ENCODE measurements at places on chromosomes 13 and 19.
A peak's percentile ranks its signal among the peaks of the same experiment; 100 is the strongest.

- DNase-seq = no peak
These were observed 64.1 kb downstream of the MRPL57 start for GRCh38 chr13:21240586-21240985.

- no peak for DNase-seq
These were observed 74.7 kb upstream of the MCF2L start for GRCh38 chr13:112894423-112894672.

DNA sequence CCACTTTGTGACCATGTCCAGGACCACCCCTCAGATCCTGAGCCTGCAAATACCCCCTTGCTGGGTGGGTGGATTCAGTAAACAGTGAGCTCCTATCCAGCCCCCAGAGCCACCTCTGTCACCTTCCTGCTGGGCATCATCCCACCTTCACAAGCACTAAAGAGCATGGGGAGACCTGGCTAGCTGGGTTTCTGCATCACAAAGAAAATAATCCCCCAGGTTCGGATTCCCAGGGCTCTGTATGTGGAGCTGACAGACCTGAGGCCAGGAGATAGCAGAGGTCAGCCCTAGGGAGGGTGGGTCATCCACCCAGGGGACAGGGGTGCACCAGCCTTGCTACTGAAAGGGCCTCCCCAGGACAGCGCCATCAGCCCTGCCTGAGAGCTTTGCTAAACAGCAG lies 7.7 kb upstream of the CEACAM7 start:
- DNase-seq = peak; percentile 69

- DNase-seq = no peak
These were observed 110.7 kb upstream of the WASF3 start for GRCh38 chr13:26446751-26447150.

DNA sequence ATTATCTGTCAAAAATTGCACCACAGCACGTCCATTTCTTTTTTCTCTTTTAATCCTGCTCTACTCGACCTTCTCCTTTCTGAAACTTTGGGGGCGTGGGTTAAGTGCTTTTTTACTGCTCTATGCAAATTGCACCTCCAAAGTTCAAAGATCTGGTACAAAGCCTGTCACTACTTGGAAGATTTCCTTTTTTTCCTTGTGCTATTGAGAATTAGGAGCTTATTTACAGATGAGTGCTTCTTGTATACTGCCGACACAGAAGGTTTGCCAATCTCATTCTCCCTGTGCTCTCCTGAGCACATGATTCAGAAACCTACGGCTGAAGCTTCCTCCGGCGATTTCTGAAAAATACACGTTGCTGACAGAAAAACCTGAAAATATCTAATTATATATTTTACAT lies 94.8 kb downstream of the TEX29 start:
- DNase-seq = no peak

DNA sequence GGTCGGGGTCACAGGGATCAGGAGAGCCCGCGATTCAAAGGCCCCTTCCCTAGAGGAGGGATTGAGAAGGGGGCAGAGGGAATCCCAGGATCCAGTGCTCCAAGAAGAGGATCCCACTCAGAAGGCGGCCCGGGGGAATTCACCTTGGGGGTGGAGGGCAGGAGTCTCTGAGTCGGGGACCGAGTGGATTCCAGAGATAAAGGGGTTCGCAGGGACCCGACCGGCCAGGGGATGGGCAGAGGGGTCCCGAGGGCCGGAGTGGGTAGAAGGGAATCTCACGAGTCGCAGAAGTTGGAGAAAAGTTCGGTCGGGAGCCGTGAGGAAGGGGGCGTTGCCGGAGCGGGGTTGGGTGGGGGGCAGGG lies 261 bp downstream of the PRKD2 start:
- DNase-seq = peak; percentile 89

DNA sequence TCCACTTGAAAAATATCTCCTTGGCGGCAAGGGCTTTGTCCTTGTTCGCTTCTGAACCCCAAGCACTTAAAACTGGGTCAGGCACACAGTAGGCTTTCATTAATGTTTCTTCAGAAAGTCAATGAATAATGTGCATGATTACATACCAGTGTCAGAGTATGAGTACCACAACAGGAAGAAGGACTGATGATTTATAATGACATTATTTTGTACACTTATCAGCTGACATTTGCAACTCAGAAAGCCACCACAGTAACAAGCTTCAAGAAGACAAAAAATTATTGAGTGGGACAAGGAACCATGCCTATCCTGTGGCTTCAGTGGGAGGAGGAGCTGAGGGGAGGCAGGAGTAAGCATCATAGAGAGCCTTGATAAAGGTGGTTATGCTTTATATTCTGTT lies 10.0 kb downstream of the POLR1D start:
- DNase-seq = no peak

- no peak for DNase-seq
These were observed 13.0 kb upstream of the VSTM2B start for GRCh38 chr19:29512748-29513147.
